HCT116 (cell line): ENCODE measurements at places on chromosomes 4 and X.

GRCh38 chr4:106893395-106893881 lies 142.7 kb downstream of the DKK2 start:
- no peak for DNase-seq

- no peak for DNase-seq
Measured at GRCh38 chr4:40114206-40114605, 57.6 kb downstream of the N4BP2 start.

- no peak for DNase-seq
Measured at GRCh38 chr4:9143421-9144080, 26.7 kb upstream of the FAM90A26 start.

DNA sequence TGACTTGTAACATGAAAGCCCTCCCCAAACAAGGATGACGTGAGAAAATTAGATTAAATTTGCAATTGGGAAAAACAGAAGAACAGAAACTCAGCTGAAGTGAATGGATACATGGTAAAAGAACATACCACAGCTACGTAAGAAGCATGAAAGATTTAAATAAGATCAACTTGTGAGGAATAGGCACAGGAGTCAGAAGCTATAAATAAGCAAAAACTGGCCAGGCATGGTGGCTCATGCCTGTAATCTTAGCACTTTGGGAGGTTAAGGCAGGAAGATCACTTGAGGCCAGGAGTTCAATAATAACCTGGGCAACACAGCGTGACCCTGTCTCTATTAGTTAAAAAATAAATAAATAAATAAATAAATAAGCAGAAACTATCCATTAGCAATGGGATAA lies 33.6 kb upstream of the ZCCHC13 start:
- DNase-seq: no peak

DNA sequence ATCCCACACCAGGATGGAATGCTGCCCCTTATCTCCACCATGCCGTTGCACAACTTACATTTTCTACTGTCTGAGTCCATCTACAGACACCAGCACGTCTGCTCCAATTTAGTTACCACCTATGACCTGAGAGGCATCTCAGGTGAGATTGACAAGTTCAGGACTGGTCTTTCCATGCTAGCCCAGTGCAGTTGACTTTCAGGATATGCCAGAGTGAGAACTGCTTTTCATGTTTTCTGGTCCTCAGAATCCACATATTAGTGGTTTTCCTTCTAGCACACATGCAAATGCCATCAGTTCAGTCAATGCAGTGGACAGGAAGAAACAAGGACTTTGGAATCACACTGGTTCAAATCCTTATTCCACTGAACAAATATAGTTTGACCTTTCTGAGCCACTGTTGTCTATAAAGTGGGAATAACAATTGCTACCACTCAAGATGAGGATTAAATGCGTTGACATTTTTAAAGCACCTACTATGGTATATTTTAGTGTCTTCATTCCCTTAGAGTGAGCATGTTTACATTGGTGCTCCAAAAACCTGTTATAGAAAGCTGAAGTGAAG lies 38.1 kb upstream of the ANXA3 start:
- DNase-seq: no peak

- no peak for DNase-seq
Measured at GRCh38 chr4:6845574-6845973, 63.0 kb downstream of the KIAA0232 start.

GRCh38 chrX:29852767-29853166 lies 362.6 kb upstream of the MAGEB2 start:
- DNase-seq: no peak

- DNase-seq: no peak
Measured at GRCh38 chr4:99722006-99722405, 64.4 kb upstream of the C4orf54 start.

- no peak for DNase-seq
Measured at GRCh38 chr4:76726176-76726575, 171.8 kb downstream of the SOWAHB start.

DNA sequence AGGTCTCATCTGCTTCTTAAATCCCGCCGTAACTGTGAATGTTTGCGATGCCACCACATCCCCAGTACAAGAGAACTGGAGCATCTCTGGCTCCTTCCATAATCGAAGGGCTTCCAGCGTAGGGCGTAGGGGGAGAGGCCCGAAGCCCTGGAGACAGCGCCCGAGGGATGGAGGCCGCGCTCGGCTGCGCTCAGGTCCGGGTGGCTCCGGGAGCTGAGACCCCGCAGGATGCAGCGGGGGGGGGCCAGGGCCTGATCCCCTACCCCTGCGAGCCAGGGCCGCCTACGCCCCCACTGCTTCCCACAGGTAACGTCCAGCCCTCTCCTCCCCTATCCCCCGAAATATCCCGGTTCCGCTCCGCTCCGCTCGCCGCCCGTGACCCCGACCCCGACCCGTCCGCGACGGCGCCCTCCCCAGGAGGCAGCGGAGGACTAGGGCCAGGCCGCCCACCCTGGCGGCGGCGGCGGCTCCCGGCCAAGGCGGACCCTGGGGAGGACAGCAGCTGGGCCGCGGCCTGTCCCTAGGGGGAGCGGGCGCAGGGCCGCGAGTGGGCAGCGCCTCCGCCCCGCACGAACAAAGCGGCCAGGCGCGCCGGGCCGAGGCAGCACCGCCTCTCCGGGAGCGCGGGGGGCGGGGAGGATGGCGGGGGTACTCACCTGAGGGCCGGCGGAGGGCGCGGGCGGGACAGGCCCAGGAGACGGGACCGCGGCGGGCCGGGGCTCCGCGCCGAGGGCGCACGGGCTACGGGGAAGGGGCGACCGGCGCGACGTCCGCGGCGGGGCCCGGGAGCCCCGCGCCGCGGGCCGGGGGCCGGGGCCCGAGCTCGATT lies 723 bp downstream of the WDFY3 start:
- no peak for DNase-seq

GRCh38 chr4:78962597-78963115 lies 23.4 kb upstream of the PAQR3 start:
- no peak for DNase-seq

- peak; percentile 84 for DNase-seq
Measured at GRCh38 chr4:37441231-37442061, 196.9 kb downstream of the NWD2 start.

DNA sequence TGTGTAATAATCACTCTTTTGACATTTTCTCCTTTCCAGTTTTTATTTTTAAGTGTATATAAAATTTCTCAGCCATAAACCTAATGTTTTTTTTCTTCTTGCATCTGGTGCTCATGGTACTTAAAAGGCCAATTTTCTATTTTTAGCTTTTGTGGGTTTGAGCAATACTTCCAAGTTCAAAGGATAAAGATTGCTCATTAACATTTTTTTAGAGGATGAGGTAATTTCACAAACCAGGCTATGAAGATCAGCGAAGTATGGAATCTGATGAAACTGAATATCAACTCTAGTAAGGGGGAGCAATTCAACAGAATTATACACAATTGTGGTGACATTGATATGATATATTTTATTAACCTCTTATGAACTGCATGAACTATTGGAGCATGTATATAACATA lies 25.8 kb upstream of the KLHL34 start:
- DNase-seq: no peak

DNA sequence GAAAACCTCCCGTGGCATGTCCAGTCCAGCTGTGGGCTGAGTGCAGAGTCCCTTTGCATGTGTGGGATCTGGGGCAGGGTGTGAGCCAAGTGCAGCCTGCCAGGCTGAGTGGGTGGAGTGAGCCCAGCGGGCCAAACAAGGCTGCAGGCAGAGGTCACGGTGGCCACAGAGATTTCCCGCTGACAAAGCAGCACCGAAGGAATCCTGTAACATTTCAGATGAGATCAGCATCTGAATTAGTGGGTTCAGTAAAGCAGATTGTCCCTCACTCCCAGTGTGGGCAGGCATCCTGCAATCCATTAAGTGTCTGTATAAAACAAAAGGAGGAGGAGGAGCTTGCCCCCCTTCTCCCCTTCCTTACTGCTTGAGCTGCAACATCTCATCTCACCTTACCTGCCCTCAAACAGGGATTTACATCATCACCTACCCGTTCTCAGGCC lies 324.4 kb downstream of the FAT4 start:
- DNase-seq: no peak

GRCh38 chr4:61003301-61003700 lies 196.8 kb upstream of the ADGRL3 start:
- no peak for DNase-seq

DNA sequence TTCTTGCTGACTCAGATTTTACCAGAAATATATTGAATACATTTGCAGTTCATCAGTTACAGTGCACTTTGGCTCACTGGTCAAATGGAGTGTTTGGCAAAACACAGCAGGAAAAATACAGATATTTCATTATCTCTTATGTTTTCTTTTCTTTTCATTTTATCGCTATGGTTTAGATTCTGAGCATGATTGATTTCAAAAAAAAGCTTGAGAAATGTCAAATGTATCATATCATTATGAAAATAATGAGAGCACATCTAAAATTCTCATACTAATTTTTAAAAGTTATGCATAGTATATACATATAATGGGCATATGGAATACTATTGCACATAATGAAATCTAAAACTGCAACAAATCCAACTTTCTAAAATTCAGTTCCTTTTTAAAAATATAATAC lies 593.8 kb upstream of the PCDH7 start:
- DNase-seq: no peak

DNA sequence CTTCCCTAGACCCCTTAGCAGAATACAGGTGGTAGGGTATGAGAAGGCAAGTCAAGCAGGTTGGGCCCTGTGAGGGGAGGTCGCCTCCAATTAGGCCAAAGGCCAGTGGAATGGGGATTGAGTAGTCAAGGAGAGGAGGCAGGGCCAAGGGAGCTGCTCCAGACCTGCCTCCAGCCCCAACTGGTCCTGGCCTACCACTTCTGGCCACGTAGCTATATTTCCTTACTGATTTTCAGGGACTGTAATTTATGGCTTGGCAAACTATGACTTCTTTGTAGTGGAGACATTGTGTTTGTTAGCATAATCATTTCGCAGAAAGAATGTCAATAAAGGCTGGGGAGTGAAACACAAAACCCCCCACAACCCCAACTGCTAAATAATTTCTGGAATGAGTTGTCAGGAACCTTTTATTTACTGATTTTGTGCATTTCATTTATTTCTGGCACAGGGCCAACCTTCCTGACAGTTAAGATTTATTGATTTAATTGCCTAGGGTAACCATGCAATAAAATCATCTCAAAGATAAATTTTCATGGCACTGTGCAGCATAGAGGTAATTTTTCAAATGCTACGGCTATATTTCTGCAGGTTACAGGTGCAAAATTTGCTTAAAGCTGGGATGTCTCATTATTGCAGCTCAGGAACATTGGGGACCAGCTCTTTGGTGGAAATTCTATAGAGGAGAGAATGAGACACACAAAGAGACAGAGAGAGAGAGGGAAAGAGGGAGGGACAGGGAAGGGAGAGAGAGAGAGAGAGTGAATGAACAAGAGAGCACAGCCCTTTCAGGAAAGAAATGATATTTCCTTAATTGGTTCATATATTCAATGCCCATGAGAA lies 494.9 kb downstream of the IDS start:
- no peak for DNase-seq

GRCh38 chr4:157895205-157895604 lies 277.6 kb downstream of the GASK1B start:
- DNase-seq: no peak

- no peak for DNase-seq
Measured at GRCh38 chrX:23497919-23498318, 163.3 kb downstream of the PTCHD1 start.

DNA sequence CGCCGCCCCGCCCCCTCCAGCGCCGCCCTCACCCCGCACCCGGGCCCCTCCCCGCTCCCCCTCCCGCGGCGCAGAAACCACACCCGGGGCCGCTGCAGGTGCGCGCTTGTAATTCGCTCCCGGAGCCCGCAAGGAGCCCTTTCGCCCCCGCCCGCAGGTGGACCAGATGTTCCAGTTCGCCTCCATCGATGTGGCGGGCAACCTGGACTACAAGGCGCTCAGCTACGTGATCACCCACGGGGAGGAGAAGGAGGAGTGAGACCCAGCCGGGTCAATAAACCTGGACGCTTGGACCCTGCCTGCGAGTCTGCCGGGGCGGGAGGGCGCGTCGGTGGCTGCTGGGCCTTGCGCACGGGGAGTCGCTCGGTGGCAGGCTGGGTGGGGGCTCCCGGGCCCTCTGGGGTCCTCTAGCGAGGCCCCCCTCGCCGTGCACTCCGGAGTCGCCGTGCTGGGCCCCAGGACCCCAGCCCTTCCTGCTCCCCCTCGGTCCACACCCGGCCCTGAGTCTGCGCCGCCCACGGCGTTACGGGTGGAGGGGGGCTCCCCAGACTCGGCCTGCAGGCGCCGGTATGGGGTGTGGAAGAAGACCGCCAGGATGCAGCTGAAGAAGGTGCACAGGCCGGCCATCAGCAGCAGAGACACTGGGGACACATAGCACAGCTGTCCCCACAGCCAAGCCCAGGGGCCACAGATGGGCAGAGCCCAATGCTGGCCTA lies 7.1 kb downstream of the SLC49A3 start:
- no peak for DNase-seq

DNA sequence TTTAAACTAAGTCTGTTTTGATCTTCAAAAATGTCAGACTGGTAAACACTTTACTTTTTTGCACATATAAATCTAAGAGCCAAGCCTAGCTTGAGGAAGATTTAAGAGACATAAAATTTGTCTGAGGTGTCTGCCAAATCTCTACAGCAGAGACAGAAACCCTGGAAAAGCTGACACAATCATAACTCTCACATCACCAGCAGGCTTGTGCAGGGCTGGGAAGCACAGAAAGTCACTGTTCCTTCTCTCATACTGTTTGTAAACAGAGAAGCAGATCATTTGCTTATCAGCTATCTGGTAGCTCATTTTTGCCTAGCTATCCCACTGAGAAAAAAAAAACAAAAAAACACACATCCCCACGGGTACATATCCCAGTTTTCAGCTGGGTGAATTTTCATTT lies 7.0 kb downstream of the ENOX2 start:
- no peak for DNase-seq

DNA sequence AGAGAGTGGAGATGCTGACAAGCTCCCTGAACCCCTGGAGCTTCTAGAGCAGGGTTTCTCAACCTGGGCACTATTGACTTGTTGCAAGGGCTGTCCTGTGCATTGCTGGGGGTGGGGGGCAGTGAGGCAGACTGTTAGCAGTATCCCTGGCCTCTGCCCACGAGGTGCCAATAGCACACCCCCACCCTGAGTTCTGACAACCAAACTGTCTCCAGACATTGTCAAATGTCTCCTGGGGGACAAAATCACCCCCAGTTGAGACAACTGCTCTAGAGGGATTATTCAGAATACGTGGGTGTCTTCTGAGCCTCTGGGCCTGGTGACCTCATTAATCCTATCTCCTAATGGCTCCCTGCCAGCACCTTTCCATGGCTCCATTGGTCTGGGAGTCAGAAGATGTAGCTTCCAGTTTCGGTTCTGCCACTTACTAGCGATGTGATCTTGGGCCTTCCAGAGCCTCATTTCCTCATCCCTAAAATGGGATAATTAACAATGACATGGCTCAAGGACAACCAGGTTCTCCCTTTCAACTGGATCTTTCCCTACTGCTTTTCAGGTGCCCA lies 17.6 kb upstream of the PJA1 start:
- no peak for DNase-seq

GRCh38 chrX:148913971-148914370 lies 413.6 kb downstream of the AFF2 start:
- DNase-seq: no peak

DNA sequence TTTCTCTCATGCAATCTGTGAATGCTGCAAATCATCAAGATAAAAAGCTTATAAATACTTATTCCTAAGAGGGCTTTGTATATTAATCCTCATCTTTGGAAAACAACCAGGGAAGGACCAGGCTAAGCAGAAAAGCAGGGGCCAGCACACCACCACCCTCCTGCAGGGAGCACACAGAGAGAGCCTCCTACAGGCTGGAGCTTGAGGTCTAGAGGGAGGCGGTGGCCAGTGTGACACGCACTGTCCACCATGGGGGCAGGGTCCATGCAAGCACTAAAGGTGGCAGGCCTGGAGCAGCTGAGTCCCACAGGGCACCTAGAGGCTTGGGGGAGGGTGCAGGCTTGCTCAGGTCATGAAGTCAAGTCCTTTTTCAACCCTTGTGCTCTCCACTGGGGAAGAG lies 236.9 kb downstream of the TACR3 start:
- DNase-seq: no peak
